Kidney (tissue), 22 donors: ENCODE measurements at places on chromosomes 7 and 10. TPM values are rescaled to one million over a fixed set of nuclear protein-coding genes. Genes with fewer than 3 reads are reported as not detected.

DNA sequence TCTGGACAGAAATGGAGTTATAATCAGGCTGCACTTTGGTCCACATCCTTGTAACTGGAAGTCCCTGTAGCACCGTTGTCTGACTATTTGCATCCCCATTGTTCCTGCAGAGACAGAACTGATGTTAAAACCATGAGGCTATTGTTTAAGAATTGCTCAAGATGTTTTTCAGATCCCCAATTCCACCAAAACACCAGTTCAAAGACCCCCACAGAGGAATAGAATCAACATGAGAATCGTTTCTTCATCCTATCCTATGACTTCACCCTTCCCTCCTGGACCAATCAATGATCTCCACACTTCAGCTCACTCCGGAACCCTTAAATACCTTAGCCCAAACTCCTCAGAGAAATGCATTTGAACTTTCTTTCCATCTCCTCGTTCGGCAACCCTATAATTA is 57.1 kb upstream of the GRID1 start:
- DNase-seq: no peak

DNA sequence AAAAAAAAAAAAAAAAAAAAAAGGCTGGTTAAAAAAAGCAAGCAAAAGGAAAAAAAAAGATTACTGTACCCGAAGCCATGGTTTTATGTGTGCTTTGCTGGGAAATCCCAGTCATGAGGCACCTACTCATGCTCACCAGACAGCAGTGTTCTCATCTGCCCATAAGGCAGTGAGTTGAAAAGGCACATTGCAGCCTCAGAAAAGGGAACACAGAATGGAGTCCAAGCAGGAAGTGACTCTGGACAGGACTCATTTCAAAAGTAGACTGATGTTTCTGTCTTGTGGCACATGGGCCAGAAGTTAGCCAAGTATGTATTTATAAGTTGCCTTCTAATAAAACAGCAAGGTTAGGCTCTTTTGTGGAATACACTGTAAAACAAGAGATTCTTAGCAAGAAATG is 40.2 kb downstream of the PDSS1 start:
- no peak for DNase-seq

DNA sequence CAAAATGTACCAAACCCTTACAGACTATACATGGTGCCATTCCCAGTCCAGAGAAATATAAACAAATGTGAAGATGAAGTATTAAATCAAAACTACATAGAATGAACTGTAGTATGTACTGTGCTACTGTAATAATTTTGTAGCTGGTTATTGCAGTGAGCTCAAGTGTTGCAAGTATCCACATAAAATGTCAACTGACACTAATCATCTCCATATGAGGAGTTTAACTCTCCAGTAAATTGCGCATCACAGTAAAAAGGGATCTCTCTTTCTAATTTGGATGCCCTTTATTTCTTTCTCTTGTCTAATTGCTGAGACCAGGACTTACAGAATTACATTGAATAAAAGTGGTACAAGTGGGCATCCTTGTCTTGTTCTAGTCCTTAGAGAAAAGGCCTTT is 165.5 kb downstream of the CPED1 start:
- DNase-seq: no peak

NRBF2 gene
- polyA plus RNA-seq: 11.2 TPM

- no peak for DNase-seq
These were observed 74.9 kb downstream of the VWC2 start for GRCh38 chr7:49848211-49848841.

GRCh38 chr10:79249186-79250121 is 97.8 kb upstream of the PPIF start:
- DNase-seq: no peak

DNA sequence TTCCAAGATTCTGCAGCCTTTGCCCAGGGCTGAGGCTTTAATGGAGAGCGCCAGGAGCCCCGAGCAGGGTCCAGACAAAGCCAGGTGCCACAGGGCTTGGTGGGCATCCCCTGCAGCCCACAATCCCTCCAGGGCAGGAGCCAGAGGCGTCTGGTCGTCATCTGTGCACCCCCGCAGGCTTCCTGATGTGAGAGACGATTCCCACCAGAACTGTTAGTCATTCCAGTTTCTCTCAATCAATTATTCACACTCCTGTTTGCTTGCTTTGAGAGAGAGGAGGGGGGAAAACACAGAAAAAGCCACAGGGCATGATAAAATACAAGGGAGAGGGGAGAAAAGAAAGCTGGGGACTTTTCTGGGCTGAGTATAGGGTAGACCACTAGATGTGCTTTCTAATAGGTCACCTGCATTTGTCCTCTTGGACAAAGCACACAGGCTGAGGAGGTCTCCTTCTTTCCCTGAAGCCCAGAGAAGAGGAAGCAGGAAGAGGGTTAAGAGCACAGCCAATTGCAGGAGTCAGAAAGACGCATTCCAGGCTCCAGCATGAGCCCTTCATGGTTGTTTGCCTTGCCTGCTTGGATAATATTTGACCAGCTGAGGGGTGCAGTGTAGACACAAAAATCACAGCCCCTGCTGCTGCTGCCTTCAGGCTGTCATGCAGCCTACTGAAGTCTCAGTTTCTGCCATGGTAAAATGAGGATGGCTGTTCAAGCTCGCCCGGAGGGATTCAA is 194.4 kb downstream of the PLXNA4 start:
- DNase-seq: peak; percentile 80

GRCh38 chr10:52903397-52903938 is 130.9 kb upstream of the MBL2 start:
- DNase-seq: no peak

INMT gene
- polyA plus RNA-seq: 34.5 TPM

GRCh38 chr7:121214657-121215056 is 114.1 kb upstream of the WNT16 start:
- DNase-seq: no peak

GRCh38 chr7:47337531-47337930 is 244.4 kb downstream of the TNS3 start:
- DNase-seq: no peak

SPDYE9 gene
- polyA plus RNA-seq: not detected

DNA sequence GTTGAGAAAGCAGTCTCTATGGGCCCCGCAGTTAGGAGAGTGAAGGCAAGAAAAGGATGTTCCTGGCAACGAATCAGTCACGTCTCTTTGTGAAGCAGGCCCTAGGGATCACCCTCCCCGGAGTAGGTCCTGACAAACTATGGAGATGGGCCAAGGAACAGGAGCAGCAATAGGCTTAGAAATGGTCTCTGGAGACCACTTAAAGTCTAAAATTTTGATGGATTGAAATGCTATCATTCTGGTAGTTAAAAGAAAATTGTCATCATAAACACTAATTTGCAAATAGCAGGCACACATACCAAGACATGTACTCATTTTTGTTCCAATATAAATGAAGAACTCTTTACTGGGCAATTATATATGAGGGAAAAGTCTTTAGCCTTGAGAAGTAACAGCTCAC is 123.5 kb downstream of the ITGB8 start:
- DNase-seq: no peak

NKX2-3 gene
- polyA plus RNA-seq: not detected

WASHC2C gene
- polyA plus RNA-seq: 17.4 TPM
